SK-N-SH (cell line): ENCODE measurements at places on chromosomes 16 and 17.

GRCh38 chr17:21171309-21171922, 42.5 kb downstream of the TMEM11 start:
- no peak overlapping the region for H3K4me3 ChIP-seq
- no peak overlapping the region for H3K27ac ChIP-seq
- DNase-seq, result no peak

DNA sequence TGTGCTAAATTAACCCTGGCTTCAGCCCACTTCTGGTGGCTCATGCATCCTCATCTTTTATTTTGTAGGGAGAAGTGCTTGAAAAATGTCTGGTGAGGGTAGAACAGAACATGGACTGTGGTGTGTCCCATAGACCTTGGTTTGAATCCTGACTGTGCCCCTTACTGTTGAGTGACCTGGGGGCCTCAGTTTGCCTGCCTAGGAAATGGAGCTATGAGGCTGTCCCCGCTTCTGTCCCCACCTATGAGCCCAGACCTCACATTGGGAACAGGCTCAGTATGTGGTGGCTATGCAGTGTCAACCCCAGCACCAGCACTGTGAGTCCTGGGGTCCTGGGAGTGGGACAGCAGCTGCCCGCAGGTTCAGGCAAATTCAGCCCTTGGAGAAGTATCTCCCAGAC, 186.3 kb upstream of the GSE1 start:
- no peaks in the 10 kb centered on the region for H3K27me3 ChIP-seq
- DNase-seq, result no peak

- H3K36me3 ChIP-seq, result no peaks in the 10 kb centered on the region
- H3K4me1 ChIP-seq, result peaks cover 34% of the 10 kb centered on the region; the same call in 1 of the 2 replicates
- no peak for DNase-seq
- H3K4me3 ChIP-seq, result no peak overlapping the region
- H3K27me3 ChIP-seq, result no peaks in the 10 kb centered on the region
Measured at GRCh38 chr16:50598936-50599361, 50.8 kb downstream of the NKD1 start.

DNA sequence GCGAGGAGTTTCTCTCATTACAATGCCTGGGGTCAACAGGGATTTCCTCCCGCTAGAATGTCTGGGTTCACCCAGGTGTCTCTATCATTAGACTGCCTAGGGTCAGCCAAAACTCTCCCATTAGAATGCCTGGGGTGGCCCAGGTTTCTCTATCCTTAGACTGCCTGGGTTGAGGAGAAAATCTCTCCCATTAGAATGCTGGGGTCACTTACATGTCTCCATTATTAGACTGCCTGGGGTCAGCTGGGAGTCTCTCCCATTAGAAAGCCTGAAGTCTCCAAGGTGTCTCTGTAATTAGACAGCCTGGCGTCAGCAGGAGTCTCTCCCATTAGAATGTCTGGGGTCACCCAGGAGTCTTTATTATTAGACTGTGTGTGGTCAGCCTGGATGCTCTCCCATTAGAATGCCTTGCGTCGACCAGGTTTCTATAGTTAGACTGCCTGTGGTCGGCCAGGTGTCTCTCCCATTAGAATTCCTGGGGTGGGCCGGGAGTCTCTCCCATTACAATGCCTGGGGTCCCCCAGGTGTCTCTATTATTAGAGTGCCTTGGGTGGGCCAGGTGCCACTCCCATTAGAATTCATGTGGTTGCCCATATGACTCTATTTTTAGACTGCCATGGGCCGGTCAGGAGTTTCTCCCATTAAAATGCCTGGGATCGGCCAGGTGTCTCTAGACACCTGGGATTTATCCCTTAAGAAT, 2272.1 kb downstream of the TP53TG3F start:
- no peak overlapping the region for H3K4me3 ChIP-seq
- no peaks in the 10 kb centered on the region for H3K4me1 ChIP-seq
- H3K27ac ChIP-seq, result no peak overlapping the region
- no peaks in the 10 kb centered on the region for H3K36me3 ChIP-seq
- no peak for DNase-seq
- no peaks in the 10 kb centered on the region for H3K27me3 ChIP-seq

DNA sequence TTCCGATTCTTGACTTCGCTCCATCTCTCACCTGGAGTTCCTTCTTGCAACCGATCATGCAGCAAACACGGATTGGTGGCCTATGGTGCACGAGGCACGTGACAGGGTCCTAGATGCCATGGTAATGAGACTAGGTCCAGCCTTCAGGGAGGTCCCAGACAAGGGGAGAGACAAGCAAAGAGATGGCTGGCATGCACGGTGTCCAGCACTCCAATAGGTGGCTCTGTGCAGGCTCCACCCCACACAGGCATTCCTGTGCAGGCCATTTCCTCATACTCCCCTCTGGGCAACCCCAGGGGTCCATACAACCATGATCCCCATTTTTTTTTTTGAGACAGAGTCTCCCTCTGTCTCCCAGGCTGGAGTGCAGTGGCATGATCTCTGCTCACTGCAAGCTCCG, 31.3 kb downstream of the WNT9B start:
- H3K4me3 ChIP-seq, result no peak overlapping the region
- H3K4me1 ChIP-seq, result no peaks in the 10 kb centered on the region
- no peaks in the 10 kb centered on the region for H3K36me3 ChIP-seq
- H3K27ac ChIP-seq, result no peak overlapping the region
- DNase-seq, result no peak
